ENCODE measurements at places on chromosomes 16 and 17. TPM values are rescaled to one million over a fixed set of nuclear protein-coding genes. Genes with fewer than 3 reads are reported as not detected.

Gene CAPNS2
- 0.26 TPM for total RNA-seq

Gene TNS4
- not detected for total RNA-seq

Gene PERCC1
- not detected for total RNA-seq

Gene CES4A
- total RNA-seq = 1.3 TPM

Gene SOX15
- 0.26 TPM for total RNA-seq

Gene TMEM92
- not detected for total RNA-seq

Gene FBXW10
- total RNA-seq = under 0.01 TPM

Gene SDK2
- under 0.01 TPM for total RNA-seq

Gene SYCE1L
- total RNA-seq = 1.2 TPM

Gene TM4SF5
- not detected for total RNA-seq

Gene BICDL2
- total RNA-seq = 0.13 TPM

Gene ZNF207
- total RNA-seq = 85.2 TPM

Gene SEBOX
- total RNA-seq = not detected

Measured in aortic smooth muscle cell (primary cell).